NCI-H2081 (cell line): ENCODE measurements at places on chromosomes 12 and 14.

- DNase-seq = no peak
These were observed 105.2 kb downstream of the RBM19 start for GRCh38 chr12:113860950-113861349.

DNA sequence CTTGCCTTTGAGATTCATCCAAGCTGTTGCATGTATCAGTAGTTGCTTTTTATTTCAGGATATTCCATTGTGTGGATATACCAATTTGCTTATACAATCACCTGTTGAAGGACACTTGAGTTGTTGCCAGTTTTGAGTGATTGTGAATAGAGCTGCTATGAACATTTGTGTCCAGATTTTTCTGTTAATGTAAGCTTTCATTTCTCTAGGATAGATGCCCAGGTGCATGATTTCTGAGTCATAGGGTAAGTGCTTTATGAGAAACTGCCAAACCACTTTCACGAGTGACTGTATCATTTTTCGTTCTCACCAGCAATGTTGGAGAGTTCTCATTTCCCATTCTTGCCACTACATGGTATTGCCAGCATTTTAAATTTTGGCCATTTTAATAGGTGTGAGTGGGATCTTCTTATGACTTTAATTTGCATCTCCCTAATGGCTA, 434.6 kb upstream of the RGS6 start:
- peak; percentile 41 for DNase-seq

GRCh38 chr12:22252057-22252456, 82.5 kb downstream of the ST8SIA1 start:
- DNase-seq = no peak

DNA sequence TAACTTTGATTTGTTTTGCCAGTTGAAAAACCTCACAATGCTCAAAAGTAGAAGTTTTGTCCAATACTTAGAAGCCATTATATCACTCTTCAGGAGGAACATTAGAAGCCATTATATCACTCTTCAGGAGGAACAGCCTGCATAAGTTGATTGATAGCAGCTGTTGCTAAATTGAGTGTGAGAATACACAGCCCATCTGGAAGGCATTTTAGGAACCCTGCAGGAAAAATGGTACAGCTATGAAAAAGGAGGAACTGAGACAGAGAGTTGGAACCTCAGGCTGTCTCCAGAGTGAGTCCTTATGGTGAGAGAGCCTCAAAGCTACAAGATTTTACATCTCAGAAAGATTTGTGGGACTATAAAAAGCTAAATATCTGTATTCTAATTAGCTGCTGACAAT, 207.0 kb downstream of the MYRFL start:
- DNase-seq = no peak

DNA sequence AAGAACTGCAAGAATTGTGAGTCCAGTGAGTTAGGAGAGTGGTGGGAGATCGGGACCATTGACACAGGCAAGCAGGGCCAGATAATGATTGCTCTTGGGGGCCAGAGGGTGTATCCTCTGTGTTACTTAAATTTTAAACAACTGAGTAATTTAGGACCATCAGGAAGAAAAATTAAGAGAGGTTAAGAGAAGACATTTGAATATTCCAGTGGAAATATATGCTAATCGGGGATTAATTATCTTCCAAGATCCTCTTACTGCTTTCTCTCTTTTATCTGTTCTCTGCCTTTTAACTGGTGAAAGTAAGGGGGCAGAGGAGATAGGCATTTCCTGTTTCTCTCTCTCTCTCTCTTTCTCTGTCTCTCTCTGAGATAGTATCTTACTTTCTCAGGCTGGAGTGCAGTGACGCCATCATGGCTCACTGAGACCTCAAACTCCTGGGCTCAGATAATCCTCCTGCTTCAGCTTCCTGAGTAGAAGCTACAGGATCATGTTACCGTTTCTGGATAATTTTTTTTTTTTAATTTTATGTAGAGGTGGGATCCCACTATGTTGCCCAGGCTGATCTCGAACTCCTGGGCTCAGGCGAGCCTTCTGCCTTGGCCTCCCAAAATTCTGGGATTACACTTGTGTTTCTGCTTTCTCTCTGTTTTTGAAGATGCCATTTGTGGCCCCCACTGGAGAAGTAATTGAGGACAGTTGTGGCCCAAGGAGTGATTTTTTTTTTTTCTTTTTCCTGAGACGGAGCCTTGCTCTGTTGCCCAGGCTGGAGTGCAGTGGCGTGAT, 85.1 kb downstream of the DIP2B start:
- DNase-seq = no peak

- no peak for DNase-seq
These were observed 146.7 kb downstream of the DYRK2 start for GRCh38 chr12:67795236-67795635.

- DNase-seq = no peak
These were observed 13.0 kb downstream of the ATG14 start for GRCh38 chr14:55398679-55399078.

GRCh38 chr12:54127538-54128259, 61.1 kb downstream of the SMUG1 start:
- no peak for DNase-seq

- no peak for DNase-seq
These were observed 258.2 kb downstream of the PHLDA1 start for GRCh38 chr12:75773377-75773776.

GRCh38 chr12:19453961-19454360, 14.7 kb downstream of the AEBP2 start:
- no peak for DNase-seq

- no peak for DNase-seq
These were observed 221.2 kb downstream of the SLC2A13 start for GRCh38 chr12:39884616-39885125.

GRCh38 chr14:93276031-93276716, 56.7 kb downstream of the BTBD7 start:
- no peak for DNase-seq

GRCh38 chr14:76581592-76581991, 179.7 kb upstream of the VASH1 start:
- no peak for DNase-seq

- no peak for DNase-seq
These were observed 10.9 kb downstream of the CAND1 start for GRCh38 chr12:67280088-67280487.

- peak; percentile 57 for DNase-seq
These were observed 87.2 kb downstream of the SCN8A start for GRCh38 chr12:51678086-51678724.

DNA sequence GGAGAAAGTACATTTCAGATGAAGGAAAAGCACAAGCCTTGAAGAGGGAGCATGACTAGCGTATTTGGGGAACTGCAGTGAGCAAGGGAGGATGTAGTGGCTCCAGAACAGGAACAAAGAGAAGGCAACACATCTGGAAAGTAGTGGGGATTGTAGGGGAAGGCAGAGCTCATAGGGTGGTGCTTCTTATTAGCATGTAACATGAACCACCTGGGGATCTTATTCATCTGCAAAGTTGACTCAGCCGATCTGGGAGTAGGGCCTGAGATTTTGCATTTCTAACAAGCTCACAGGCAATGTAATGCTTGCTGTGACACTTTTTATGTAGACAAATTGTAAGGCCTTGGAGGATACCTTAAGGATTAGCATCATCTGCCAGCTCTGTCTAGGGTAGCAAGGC, 447.3 kb downstream of the NELL2 start:
- DNase-seq = no peak

DNA sequence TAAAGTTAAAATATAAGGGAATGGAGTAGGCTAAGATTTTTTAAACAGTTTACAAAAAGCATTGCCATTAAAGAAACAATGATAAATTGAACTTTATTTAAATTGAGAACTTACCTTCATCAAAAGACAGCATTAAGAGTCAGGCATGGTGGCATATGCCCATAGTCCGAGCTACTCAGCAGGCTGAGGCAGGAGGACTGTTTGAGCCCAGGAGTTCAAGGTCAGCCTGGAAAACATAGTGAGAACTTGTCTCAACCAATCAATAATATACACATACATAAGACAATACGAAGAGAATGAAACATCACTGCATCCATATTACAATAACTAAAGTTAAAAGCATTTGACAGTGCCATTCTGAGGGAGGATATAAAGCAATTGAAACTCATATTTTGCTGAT, 97.6 kb downstream of the FOXA1 start:
- no peak for DNase-seq

- DNase-seq = peak; percentile 21
These were observed 199.7 kb downstream of the ANO2 start for GRCh38 chr12:5745251-5745888.

DNA sequence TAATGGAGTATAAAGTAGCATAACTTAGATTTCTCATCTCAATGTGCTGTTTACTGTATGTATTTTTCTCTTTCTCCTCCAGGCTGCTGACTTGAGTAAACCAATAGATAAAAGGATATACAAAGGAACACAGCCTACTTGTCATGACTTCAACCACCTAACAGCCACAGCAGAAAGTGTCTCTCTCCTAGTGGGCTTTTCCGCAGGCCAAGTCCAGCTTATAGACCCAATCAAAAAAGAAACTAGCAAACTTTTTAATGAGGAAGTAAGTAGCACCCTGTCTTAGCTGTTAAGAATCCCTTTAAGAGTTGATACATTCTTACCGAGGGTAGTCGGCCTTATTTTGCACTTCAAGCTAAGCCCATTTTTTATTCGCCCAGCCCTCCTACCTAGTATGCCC, 55.2 kb downstream of the WDR20 start:
- no peak for DNase-seq

DNA sequence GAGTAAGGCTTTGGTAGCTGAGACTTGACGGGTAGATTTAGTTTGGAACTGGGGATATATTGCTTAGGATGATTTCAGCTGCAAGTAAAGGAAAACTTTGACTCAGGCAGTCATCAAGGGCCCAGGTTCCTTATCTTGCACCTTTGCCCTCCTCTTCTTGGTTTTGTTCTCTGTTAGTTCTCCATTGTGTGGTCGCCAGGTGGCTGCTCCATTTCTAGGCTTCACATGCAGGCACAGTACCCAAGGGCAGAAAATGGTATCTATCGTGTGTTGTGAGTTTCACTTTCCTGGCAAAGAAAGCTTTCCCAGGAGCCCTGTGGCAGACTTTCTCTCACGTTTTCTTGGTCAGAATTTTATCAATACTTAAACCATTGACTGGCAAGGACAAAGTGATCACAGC, 50.8 kb downstream of the VRK1 start:
- DNase-seq = no peak

- DNase-seq = no peak
These were observed 64.8 kb upstream of the CMKLR1 start for GRCh38 chr12:108403952-108404351.

DNA sequence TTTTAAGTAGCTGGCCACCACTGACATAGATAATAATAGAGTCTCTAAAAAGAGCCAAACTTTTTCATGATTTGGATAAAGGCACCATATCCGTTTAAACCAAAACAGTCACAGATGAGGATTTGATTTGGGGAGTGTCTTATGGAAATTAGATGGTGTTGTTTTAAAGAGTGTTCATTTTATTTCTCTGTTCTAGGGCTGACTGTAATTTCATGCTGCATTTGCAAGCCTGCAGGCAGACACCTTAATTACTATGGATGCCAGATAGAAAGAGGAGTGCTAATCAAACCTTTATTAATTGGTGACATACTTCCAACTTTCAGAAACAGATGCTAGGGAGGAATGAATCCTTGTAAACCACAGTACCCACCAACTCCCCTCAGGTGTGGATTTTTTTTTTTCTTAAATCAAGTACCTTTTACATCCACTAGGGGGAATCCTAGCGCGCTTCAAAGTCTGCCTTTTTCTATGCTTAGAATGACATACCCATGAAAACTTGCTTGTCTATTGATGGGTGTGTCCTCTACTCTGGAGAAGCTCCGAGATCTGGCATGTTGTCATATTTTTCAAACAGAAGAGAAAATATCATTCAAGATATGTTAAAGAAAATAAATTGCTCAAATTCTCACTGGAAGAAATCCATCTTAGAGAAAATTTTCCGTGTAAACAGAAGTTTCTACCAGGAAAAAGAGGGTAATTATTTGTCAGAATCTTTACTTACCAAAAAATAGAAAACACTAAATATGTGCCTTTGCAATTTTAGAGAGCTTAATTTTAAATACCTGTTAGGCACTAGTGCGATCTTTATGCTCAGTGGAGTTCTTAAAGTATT, 14.2 kb upstream of the PLXNC1 start:
- DNase-seq = peak; percentile 44

DNA sequence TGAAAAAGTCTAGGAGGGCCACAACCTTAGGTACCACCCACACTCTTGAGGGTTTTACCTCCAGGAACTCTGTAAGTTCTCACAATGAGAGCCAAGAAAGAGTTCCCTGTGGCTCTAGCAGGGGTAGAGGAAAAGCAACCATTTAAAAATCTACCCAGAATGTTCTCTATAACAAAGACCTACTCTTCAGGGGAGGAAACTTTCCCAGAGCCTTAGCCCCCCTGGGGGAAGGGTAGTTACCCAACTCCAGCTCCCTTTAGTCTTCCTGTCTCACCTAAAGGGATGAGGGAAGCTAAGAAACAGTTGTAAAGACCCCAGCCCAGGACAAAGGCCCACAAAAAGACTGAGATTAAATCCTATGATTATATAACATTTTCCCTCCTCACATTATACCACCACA, 46.2 kb upstream of the JDP2 start:
- DNase-seq = no peak

GRCh38 chr12:91983935-91984334, 161.7 kb downstream of the BTG1 start:
- no peak for DNase-seq

- no peak for DNase-seq
These were observed 849 bp downstream of the WNT1 start for GRCh38 chr12:48978741-48979601.

DNA sequence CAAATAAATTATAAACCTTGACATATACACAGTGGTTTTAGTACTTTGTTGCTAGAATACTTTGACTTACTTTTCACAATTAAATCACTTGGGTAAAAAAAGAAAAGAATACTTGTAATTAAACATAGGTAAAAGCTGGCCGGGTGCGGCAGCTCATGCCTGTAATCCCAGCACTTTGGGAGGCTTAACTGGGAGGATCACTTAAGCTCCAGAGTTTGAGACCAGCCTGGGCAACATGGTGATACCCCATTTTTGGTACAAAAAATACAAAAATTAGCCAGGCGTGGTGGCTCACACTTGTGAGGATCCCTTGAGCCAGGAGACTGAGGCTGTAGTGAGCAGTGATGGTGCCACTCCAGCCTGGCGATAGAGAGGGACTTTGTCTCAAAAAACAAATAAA, 7.8 kb downstream of the STX2 start:
- DNase-seq = no peak

- no peak for DNase-seq
These were observed 2.6 kb downstream of the SMIM41 start for GRCh38 chr12:52082026-52082668.

DNA sequence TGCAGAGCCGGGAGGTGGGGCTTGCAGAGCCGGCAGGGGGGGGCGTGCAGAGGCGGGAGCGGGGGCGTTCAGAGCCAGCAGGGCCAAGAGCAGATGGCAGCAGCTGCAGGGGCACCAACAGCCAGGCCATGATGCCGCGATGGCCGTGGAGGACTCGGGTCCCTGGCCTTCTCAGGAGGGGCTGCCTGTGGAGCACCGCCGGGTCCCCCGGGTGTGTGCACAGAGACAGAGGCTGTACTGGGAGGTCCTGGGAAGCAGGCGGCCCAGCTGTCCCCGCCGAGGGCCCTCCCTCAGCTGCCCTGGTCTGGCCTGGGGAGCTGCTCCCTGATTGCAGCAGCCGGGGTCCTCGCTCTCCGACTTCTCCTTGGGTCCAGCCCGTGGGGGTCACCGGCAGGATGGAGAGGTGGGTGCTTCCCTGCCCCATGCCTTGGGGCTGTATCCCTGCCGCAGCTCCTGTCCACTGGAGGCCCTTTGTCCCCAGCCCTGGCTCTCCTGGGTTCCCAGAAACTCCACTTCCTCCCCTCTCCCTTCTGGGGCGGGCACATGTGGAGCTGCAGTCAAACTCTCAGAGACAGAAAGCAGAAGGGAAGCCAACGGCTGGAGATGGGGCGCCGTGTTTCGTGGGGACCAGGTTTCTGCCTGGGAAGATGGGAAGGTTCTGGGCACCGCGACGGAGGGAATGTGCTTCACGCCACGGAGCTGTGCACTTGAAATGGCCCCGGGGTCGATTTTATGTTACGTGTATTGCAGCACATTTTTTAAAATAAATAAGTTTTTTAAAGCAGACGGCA, 75.8 kb upstream of the GALNT9 start:
- DNase-seq = no peak
